Stimulated activated naive CD4-positive, alpha-beta T cell treated with Interleukin-2 at 50 U/mL for 16 hours (primary cell): ENCODE measurements at places on chromosomes 12 and 14.

DNA sequence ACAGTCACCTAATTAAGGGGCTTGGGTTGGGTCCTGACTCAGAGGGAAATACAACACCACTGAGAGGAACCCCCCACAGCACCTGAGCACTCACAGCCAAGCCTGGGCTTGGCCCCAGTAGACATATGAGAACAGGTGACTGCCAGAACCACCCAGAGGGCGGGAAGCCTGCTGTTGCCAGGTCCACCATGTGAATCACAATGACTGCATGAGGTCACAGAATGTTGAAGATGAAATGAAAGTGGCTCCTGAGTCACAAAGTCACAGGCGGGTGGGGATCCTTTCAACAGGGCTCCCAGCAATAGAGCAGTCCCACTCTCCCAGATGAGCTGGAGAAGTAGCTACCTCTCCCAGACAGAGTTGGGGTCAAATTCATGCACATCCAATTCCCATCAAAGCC lies at the start of gene LRRC74A:
LRRC74A (plus strand) TSS at position 287 of the 400 bp plus-strand sequence. CDS start 290 bp downstream, outside the sequence.
- DNase-seq = no peak

DNA sequence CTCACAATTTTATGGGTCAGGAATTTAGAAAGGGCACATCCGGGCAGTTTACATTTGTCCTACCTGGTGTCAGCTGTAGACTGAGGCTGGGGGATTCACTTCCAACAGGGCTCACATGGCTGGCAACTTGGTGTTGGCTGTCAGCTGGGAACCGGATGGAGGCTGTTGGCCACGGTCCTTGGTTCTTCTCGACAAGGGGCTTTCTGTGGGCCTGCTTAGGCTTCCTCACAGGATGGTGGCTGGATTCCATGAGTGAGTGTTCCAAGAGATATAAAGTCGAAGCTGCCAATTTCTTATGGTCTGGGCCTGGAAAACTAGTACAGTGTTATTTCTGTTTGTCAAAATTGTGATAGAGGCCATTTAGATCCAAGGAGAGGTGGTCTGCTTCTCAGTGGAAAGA lies 127.9 kb downstream of the PTCSC3 start:
- DNase-seq = no peak

GRCh38 chr12:72268386-72268785 lies 3.8 kb upstream of the TRHDE start:
- DNase-seq = no peak

DNA sequence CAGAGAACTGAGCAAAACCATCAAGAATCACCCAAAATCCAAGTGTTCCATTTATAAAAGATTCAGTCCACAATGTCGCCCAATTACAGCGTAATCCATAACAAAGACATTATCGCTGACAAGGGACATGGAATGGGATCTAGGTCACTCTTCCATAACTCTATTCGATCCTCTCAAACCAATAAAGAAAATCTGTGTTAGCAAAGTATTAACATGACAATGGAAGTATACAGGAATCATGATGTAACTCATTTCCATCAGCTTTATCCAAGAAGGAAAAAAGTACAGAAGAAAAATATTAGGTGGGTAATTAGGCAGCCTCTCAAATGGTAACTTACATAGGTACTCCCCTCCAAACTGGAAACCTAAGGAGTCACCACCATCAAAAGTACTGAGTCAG lies 4.9 kb downstream of the ZFYVE1 start:
- DNase-seq = no peak

- no peak for DNase-seq
Measured at GRCh38 chr12:91523831-91524230, 341.2 kb upstream of the DCN start.

DNA sequence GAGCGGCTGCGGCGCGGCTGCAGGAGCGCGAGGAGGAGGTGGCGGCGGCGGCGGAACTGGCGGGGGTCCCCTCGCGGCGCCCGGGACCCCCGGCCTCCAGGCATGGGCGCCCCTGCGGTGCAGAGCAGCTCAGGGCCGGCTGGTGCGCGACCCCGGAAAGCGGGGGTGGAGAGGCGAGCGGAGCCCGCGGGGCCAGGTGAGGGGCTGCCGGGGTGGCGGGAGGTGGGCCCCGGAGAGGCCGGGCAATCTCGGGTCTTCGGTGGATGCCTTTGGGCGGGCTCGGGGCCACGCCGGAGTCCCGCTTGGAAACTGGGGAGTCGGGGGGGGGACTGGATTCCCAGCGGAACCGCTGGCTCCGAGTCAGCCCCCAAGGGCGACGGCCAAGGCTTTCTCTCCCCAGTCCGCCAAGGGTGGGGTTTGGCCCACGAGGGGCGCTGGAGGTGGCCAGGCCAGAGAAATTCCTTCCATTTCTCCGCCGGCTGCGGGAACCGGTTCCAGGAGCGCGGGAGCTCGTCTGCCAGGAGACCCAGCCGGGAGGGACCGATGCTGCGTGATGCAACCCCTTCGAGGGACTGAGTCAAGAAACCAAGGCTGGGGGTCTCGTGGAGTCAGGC lies 13.9 kb upstream of the NR4A1 start:
- no peak for DNase-seq

DNA sequence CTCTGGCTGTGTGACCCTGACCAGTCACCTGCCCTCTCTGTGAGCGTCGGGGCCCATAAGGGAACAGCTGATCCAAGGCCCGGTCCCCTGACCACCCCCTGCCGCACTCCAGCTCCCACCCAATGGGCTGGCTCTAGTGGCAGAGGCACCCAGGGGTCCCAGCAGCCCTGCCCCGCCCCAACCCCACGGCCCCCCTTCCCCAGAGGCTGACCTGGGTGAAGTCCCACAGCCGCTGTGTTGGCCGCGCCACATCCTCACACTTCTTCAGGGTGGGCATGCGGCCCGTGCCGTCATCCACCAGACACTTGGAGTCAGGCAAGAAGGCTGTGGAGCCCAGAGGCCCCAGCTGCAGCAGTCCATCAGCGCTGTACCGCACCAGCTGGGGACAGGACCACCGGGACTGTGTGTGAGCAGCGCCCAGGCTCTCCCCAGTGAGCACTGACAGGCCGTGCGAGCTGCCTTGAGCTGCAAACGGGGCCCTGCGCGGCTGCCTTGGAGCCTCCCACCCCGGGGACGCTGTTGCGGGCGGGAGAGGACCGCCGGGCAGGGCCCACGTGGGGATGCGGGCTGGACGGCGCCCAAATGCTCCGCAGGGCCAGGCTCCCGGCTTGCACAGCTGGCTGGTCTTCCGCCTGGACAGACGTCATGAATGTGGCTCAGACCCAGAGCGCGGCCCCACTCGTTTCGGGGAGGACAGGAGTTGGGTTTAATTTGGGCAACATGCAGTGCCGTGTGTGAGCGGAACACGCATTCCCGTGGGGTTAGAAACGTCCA lies 53.5 kb downstream of the NOC4L start:
- no peak for DNase-seq

- DNase-seq = peak; percentile 21
Measured at GRCh38 chr14:77301103-77301502, 19.6 kb downstream of the POMT2 start.

GRCh38 chr12:111780166-111780565 lies 13.4 kb downstream of the ALDH2 start:
- no peak for DNase-seq

DNA sequence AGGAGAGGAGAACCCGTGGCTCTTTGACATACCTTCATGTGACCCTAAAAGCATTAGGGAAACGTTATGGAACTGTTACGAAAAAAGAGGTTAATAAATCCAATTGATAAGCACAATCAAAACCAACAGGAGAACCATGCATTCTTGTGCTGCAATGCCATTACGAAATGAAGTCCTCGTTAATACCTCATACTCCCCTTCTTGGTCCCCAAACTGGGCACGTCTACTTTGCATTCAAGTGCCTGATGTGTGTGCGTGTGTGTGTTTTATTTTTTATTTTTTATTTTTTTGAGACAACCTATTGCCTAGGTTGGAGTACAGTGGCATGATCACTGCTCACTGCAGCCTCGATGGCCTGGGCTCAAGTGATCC lies 150.0 kb downstream of the ETV6 start:
- no peak for DNase-seq

DNA sequence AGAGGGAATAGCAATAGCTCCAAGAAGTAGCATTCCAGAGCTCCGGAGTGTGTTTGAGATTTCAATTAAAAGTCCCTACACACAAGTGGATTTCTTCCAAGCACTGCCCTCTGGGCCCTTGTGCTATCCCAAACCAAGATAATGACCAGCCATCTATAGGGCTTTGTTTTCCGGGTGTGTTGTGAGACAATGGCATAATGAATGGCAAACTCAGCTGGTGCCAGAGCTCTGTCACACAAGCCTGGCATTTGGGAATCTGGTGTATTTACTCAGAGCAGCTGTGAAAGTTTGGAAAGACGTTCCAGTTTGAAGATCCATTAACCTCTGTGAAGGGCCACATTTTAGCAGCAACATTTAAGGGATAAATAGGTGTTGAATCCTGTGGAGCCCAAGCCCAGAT lies 61.2 kb upstream of the TMTC2 start:
- no peak for DNase-seq

DNA sequence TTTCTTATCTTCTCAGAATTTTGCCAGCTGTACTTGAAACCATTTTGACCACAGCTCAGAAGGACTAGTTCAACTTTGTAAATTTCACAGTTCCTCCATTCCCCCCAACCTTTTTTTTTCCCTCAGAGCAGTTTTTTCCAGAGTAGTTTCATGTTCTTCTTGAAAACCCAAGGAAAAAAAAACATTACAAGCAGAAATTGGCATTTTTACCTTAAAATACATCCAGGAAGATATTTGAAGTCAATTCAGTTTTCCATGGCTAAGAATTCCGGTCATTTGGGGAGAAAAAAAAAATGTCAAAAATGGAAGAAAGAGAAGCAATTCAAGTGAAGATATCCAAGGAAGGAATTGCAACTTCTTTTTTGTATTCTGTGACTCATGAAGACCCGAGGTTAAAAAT lies 39.5 kb downstream of the SYNE2 start:
- no peak for DNase-seq

DNA sequence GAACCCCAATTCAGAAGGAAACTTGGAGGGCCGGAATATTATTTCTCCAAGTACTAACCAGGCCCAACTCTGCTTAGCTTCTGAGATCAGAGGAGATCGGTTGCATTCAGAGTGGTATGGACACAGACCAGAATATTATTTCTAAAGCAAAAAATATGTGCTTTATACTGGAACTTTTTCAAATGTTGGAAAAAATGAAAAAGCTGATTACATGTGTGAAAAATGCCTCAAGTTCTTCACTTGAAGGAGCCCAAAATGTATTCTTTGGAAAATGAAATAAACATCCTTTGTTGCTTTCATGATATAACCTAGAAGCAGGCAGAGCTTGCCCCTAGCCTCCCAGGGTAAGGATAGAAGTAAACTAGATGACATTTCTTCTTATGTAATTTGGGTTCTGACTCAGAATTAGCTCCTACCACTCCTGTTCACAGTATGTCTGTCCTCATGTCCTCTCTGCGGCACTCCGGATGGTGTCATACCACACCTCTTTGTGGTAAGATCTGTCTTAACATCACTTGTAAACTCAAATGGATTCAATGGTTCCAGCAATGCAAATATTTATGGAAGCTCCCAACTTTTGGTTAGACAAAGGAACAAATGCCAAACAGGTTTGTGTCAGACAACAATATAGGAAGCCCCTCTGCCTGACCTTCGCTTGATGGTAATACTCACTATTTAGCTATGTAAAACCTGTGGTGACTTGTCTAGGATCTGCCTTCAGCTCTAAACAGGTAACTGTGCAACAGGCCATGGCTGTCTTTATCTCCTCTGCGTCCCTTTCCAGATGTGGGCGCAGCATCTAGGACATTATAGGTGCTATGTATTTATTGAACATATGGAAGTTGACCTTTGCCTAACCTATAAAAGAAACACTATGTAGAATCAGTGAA lies 178.5 kb downstream of the SSPN start:
- DNase-seq = no peak

- no peak for DNase-seq
Measured at GRCh38 chr12:54025499-54026405, 2.5 kb upstream of the HOXC6 start.

GRCh38 chr14:75967866-75968265 lies 13.9 kb downstream of the TGFB3 start:
- DNase-seq = no peak

GRCh38 chr12:52945389-52946232 lies 3.3 kb upstream of the KRT18 start:
- DNase-seq = no peak

DNA sequence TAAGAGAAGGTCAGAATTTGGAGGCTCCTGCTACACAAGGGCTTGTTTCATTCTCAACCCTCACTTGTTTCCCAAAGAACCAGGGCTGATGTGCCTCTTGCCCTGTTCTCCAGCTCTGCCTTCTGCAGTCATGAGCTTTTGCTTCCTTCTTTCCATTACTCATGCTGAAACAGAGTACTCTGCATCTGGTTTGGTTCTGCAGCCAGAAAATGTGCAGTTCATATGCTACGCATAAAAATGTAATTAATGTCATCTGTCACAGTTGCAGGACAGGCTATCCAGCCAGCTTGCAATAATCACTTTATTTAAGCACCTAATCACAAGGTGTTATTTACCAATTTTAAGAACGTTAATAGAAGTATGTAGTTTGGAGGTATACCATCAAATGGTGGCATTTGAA lies 150.2 kb downstream of the SRGAP1 start:
- DNase-seq = no peak

GRCh38 chr12:116765271-116765670 lies 27.2 kb downstream of the RNFT2 start:
- no peak for DNase-seq

GRCh38 chr12:124800506-124800905 lies 63.2 kb downstream of the SCARB1 start:
- no peak for DNase-seq

DNA sequence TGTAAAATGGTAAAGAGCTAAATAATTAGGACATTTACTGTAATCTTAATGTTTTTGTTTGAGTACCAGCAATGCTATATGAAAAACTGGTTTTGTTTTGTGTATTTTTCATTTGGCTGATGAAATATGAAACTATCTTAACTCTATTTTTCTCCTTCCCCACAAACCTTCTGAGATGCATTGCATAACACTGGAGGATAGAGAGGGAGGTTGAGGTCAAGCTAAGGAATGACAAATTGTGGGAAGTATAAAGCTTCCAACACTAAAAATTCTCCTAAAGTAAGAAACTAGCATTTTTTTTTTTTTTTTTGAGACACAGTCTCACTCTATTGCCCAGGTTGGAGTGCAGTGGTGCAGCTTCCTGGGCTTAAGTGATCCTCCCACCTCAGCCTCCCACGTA lies 31.5 kb upstream of the SRP54 start:
- DNase-seq = no peak

DNA sequence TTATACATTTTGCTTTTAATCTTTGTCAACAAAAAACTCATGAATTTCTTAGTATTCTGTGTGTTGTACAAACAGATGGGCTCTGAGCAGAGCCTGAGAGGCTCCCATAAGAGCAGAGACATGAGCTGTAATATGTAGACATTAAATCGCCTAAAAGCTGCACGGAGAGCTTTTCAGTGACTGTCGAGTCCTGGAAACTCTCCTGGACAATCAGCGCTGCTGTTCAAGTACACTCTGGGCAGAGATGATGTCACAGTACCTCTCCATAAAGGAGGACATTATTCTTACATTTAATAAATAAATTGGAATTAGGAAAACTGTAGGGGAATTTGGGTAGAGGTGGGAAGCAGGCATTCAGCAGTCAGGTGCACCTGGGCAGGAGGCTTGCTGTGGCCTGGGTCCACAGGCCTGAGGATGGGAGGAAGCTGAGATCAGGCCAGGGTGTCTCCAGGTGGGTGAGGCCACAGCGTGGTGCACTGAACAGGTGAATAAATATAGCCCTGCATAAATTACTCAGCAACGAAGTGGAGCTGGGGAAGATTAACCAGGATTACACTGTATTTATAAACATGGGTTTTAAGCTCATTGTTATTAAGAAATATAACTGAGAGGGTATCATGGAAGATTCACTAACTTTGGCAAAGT lies 13.3 kb upstream of the TCL1A start:
- DNase-seq = no peak
